ENCODE measurements at places on chromosomes 7 and 10.

- DNase-seq: no peak
These were observed 40.2 kb downstream of the ANTXRL start for GRCh38 chr10:46326971-46327370.

DNA sequence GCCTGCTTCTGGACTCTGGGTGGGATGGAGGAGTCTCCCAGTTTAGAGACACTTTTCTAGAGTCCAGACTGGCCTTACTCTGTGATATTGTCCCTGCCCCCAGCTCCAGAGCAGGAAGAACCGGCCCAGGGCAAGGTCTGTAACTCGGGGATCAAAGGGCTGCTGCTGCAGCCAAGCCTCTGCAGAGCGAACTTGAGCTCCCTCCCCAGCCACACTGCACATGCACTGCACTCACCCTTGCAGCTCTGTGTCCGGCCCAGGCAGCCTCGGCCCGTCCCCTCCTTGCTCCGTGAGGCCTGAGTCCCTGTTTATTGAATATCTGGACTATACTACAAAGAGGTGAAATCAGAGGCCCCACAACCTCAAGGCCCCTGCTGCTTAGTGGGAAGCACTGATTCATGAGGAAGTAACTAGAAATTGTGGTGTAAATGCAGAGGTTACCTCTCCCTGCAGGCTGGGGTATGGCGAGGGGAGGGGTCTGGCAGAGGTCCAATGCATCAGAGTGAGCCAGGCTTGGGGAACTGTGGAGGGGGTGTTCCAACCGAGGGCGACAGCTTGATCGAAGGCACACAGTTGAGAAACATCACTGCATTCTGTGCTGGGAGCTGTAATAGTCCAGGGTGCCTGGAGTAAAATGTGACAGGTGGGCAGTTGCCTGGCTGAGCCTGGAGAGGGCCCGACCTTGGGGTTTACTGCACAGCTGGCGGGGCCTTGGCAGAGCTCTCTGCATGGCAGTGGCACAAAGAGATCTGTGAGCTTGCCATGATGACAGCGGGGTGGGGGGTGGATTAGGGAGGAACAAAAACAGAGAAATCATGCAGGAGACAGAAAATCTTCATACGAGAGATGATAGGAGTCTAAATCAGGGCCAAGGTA lies 49.1 kb downstream of the AOC1 start:
- DNase-seq: no peak

- DNase-seq: no peak
These were observed 1.4 kb downstream of the FGFBP3 start for GRCh38 chr10:91907914-91908336.

DNA sequence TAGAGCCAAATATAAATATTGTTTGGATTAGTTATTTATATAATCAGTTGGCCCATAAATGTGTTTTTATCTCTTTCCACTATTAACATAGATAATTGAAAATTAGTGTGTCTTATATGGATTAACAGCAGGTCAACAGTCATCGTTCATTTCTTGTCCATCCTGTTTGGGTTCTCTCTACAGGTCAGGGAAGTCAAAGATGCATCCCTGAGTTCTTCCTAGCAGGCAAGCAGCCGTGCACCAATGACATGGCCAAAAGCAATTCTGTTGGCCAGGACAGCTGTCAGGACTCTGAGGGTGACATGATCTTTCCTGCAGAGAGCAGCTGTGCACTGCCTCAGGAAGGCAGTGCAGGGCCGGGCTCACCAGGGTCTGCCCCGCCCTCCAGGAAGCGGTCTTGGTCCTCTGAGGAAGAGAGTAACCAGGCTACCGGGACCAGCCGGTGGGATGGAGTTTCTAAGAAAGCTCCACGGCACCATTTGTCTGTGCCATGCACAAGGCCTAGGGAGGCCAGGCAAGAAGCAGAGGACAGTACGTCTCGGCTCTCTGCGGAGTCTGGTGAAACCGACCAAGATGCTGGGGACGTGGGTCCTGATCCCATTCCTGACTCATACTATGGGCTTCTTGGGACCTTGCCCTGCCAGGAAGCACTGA lies 15.9 kb downstream of the FBH1 start:
- DNase-seq: no peak

DNA sequence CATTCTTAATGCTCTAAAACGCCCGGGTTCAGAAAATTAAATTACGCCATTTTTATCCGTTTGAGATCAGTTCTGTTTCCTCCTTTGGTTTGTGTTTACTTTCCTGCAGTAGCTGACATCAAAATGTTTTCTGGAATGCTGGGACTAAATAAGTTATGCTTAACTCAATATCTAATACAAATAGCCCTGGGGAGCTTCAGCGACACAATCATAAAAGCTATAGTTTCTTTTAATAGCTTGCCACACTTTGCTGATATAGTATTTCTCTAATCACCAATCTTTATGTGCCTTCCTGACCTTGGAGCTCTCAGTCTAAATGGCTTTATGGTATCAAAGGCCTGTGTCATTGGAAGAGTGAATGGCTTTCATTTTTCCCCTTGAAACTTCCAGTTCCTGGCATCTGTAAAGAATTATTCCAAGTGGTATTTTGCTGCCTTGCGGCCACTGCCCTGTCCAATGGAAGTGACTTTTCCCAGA lies 202.7 kb downstream of the HDAC9 start:
- no peak for DNase-seq

Measured in RCC 7860 (cell line).